ENCODE measurements at places on chromosomes 12 and 14.

- DNase-seq, result no peak
Observed at GRCh38 chr12:26823390-26823789, 9.6 kb downstream of the ITPR2 start.

DNA sequence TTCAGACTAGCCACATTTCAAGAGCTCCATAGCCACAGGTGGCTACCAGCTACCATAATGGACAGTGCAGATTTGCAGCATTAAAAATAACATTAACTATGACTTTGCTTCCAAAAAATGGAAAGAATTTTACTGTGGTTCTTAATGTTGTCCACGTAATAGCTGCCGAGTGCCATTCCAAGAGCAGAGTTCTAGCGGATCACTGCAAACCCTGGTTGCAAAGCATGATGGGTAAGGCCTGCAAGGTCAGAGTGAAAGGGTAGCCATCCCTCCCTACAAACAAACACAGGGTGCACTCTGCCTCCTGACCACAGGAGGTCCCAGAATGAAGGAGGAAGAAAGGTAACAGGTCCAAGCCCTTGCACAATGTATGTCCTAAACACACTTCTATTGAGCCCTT lies 157.6 kb downstream of the DPF3 start:
- no peak for DNase-seq

DNA sequence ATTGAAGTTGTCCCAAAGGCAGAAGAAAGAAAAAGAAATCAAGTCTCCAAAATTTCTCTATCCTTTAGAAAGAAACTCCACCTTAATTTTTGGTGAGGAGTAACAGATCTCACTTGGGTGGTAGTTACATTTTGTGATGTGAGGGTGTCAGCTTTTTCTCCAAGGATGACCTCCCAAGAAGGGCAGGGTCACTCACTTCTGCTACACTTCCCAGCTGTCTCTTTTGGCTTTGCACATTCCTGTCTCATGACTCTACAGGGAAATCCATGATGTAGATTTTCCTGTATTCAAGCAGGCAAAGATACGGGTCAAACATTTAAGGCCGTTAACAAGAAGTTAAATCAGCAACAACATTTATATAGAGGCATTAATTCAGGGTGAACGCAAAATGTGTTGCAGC lies 1016.4 kb downstream of the NRXN3 start:
- DNase-seq, result no peak

GRCh38 chr14:105986894-105987284 lies 460.5 kb downstream of the TMEM121 start:
- no peak for DNase-seq

DNA sequence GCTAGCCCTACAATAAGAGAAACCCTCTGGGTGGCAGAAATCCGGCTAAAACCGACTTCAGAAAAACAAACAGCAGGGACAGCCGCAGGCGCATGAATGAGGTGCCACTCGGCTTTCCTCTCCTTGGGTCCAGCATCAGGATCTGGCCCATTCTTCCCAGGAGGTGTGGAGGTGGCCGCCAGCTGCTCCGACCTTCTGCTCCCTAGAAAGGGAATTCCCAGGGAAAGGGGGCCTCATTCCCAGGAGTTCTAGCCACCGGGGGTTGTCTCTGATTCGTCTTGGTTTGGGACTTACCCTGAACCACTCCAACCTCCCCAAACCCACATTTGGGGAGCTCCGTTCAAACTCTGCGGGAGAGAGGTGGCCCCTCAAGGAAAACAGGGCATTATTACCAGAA lies 13.0 kb downstream of the PAPLN start:
- DNase-seq, result no peak

- no peak for DNase-seq
Observed at GRCh38 chr12:52085682-52086180, 6.2 kb downstream of the SMIM41 start.

- DNase-seq, result no peak
Observed at GRCh38 chr14:38931969-38932652, 170.9 kb downstream of the SEC23A start.

DNA sequence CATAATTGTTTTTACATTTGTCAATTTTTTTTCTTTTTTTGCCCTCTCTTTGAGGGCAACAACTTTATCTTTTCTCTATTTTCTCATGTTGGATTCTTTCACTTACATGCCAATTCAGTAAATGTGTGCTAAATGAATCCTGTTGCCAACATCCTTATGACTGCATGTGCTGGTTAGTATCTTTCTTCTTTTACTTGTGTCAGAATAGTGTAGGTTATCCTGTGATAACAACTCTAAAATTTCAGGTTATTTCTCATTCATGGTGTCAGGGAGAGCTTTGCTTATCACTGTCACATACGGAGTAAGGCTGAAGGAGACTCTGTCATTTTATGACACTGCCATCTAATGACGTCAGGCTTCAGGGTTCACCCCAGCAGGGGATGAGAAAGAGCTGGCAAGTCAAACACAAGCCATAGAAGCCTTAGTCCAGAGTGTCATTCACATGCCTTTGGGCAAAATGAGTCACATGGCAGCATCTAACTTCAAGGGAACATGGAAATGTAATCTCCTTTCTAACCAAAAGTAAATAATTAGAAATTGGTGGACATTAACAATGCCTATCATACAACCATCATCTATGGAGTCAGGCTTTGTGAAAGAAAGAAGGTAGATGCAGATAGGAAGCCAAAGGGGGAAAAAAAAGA lies 242.5 kb upstream of the ATP2B1 start:
- DNase-seq, result no peak

GRCh38 chr14:92786427-92786756 lies 7.7 kb upstream of the GOLGA5 start:
- DNase-seq, result no peak

- DNase-seq, result no peak
Observed at GRCh38 chr12:10491766-10492165, 13.9 kb upstream of the EIF2S3B start.

- DNase-seq, result no peak
Observed at GRCh38 chr12:10279937-10280336, 27.7 kb upstream of the KLRD1 start.

DNA sequence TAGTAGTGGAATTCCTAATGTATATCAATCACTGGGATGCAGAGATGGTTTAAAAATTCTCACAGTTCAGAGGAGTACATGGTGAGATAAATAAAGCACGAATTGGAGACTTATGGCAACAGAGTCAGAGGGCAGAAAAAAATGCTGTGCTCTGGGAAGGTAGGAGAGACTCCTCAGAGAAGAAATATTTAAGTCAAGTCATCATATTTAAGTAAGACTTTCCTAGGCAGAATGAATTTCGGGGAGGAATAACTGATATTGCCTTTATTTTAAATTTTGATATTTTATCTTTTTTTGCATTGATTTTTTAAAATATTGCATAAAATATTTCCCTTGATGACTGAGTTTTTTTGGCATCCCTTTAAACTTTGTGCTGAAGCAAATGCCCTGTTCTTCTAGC lies 67.4 kb downstream of the OTOGL start:
- DNase-seq, result no peak

DNA sequence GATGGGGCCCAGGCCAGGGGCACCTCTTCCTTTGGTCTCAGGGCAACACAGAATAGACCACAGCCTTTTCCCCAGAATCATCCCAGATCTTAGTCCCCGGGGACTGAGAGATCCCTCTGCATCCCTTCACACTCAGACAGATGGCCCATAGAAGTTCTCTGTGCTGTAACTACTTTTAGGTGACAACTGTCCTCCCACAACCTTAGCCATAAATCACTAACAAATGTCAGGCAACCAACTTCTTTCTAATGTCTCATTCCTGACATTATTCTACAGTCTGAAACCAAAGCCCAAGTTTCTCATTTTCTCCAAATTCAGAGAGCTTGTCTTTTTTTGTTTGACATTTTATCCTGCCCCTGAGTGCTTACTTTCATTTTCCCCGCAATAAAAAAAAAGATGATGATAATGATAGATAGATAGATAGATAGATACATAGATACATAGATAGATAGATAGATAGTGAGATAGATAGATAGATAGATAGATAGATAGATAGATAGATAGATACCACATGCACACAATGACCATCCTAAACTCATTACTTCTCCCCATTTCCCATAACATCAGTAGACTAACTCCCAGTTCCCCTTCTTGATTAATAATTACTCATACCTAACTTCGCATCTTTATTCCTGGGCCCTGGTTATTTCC lies 28.6 kb downstream of the DUSP6 start:
- DNase-seq, result no peak

- no peak for DNase-seq
Observed at GRCh38 chr14:90828642-90829487, 12.6 kb upstream of the TTC7B start.

- DNase-seq, result no peak
Observed at GRCh38 chr12:6916426-6917200, 2.2 kb downstream of the ENO2 start.

DNA sequence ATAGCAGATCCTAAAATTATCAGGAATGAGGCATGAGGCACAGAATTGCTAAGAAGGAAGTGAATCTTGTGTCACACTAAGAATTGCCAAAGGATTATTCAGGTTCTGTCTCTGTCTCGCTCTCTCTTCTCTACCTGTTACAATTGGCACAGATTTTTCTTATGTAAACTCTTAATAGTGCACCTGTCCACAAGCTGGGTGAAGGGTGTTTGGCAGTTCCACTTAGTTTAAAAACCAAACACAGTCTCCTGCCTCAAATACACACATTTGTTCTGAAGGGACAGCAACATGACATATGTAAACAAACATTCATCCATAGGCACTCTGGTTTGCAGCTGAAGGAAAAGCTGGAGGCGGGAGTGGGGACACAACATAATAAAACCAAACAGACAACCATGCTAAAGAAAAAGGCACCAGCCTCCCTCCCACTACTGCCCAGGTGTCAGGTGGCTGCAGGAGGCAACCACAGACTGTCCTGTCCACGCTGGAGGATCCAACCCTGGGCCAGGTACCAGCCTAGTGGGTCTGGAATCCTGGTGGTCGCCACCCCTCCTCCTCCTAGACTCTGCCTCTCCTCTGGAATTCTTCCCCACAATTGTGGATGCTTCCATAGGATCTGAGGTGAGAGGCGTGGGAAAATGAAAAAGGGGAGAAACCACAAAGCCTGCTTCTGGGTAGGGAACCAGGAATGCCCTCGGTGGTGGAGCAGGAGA lies 81.2 kb downstream of the TMEM260 start:
- DNase-seq, result no peak

- DNase-seq, result no peak
Observed at GRCh38 chr12:54140588-54141388, 48.0 kb downstream of the SMUG1 start.

DNA sequence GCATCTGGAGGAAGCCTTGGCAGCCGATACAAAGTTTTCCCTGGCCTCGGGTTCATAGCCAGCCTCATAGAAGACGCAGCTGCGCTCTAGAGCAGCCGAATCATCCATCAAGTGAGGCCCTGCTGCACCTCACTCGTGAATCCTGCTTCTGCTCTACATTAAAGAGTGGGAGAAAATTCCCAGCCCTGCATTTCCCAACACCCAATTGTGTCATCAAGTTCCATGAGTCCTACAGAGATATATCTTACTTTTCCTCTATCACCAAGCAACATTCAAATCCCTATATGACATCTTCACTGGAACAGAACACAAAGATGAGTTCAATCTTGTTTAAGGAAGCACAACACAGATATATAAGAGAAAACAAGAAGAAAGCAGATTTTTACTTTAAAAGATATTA lies 139.3 kb downstream of the TTC7B start:
- no peak for DNase-seq

- DNase-seq, result no peak
Observed at GRCh38 chr14:21476523-21476924, 235 bp downstream of the RAB2B start.

DNA sequence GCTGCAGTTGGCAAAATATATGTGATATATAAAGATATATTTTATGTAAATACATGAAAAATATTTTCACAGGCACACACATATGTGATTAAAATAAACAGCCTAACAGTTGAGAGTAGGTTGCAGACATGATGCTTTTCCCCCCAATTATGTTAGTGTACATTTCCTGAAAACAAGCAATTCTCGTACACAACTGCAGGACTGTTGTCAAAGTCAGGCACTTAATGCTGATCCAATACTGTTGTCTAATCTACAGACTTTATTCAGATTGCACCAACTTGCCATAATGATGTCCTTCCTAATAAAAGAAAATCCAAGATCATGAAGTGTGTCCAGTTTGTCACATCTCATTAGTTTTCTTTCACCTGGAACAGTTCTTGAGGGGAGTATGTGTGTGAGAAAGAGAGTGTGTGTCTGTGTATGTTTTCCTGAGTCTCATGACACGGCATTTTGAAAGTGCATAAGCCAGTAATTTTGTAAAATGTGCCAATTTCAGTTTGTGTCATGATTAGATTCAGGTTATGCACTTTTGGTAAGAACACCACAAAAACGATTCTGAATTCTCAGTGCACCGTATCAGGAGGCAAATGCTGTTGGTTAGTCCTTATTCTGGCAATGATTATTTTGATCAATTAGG lies 16.5 kb upstream of the SEL1L start:
- DNase-seq, result no peak

- DNase-seq, result no peak
Observed at GRCh38 chr12:62170241-62170640, 90.0 kb upstream of the USP15 start.

- DNase-seq, result no peak
Observed at GRCh38 chr14:61296719-61297502, 15.8 kb upstream of the TMEM30B start.

DNA sequence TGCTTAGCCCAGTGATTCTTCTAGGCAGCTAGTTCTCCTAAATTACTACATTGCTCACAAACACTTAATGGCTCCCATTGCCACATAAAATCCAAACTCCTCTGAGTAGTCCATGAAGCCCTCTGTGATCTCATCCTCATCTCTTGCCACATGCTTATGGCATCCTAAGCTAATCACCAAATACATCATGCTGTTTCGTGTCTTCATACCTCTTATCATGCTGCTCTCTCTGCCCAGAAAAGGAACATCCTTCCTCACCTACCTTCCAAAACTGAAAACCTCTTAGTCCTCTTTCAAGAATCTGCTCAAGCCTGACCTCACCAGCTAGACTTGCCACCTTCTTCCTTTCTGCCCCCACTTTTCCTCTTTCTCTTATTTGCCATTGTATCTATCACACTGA lies 108.5 kb downstream of the DUSP6 start:
- DNase-seq, result no peak

- DNase-seq, result no peak
Observed at GRCh38 chr12:104482113-104482512, 25.4 kb downstream of the CHST11 start.

- DNase-seq, result no peak
Observed at GRCh38 chr14:49984424-49984823, 91.5 kb downstream of the ARF6 start.

GRCh38 chr12:53211476-53212381 lies 4.7 kb upstream of the ITGB7 start:
- no peak for DNase-seq

- DNase-seq, result no peak
Observed at GRCh38 chr12:31813305-31813704, 84.5 kb upstream of the AMN1 start.

DNA sequence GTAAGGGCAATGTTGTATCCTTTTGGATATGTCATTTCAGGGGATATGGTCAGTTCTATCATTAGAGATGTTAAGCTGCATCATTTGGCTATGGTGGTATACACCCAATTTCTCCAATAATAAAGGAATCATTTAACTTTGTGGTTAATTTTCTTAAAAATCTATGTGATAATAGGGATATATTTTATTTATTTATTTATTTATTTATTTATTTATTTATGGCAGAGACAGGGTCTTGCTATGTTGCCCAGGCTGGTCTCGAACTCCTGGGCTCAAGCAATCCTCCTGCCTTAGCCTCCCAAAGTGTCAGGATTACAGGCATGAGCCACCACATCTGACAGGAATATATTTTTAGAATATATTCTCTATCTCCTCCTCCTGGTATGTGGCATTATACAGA lies 85.7 kb downstream of the EML5 start:
- DNase-seq, result no peak

- no peak for DNase-seq
Observed at GRCh38 chr12:31714406-31715271, 14.2 kb downstream of the AMN1 start.

GRCh38 chr14:93759719-93760307 lies 28.5 kb downstream of the PRIMA1 start:
- no peak for DNase-seq

All from NCI-H187 treated with DMSO at 0.1 percent for 48 hours (cell line).